Omental fat pad (tissue), 4 donors: ENCODE measurements at places on chromosomes 1 and 21. TPM values are rescaled to one million over a fixed set of nuclear protein-coding genes. Genes with fewer than 3 reads are reported as not detected.

The MTF1 gene
- total RNA-seq: 7.4 TPM

The S100A3 gene
- total RNA-seq: 1.7 TPM

GRCh38 chr1:99216956-99217355, 47.3 kb upstream of the PLPPR4 start:
- DNase-seq: no peak

GRCh38 chr1:116923421-116923820, 13.7 kb downstream of the PTGFRN start:
- DNase-seq: no peak

GRCh38 chr1:119636491-119637089, 11.5 kb downstream of the ZNF697 start:
- no peak for DNase-seq
